MM.1S (cell line): ENCODE measurements at places on chromosomes 7 and 10.

GRCh38 chr7:149883452-149883861 is 9.7 kb downstream of the ATP6V0E2 start:
- no peaks in the 10 kb centered on the region for H3K36me3 ChIP-seq
- H3K27ac ChIP-seq, result no peak overlapping the region
- H3K4me1 ChIP-seq, result no peaks in the 10 kb centered on the region

DNA sequence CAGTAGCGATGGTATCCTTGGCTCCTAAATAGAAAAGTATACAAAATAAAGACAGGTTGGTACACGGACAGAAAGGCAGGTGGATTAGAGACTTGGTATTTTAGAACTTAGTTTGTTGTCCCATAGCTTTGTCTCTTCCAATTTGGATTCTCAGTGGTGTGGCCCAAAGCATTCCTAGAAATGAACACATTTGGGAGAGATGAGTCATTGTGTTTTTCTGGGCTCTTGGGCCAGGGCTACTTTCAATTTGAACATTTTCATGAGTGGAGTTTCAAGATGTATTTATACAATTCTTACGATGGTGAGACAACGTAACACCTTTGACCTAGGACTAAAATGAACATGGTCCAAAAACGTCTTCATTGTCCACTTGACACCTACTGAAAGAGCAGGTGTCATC is 225.1 kb upstream of the YAE1 start:
- no peak overlapping the region for H3K27ac ChIP-seq
- no peaks in the 10 kb centered on the region for H3K4me1 ChIP-seq
- H3K27me3 ChIP-seq, result no peaks in the 10 kb centered on the region
- no peak overlapping the region for H3K4me3 ChIP-seq
- no peaks in the 10 kb centered on the region for H3K36me3 ChIP-seq

DNA sequence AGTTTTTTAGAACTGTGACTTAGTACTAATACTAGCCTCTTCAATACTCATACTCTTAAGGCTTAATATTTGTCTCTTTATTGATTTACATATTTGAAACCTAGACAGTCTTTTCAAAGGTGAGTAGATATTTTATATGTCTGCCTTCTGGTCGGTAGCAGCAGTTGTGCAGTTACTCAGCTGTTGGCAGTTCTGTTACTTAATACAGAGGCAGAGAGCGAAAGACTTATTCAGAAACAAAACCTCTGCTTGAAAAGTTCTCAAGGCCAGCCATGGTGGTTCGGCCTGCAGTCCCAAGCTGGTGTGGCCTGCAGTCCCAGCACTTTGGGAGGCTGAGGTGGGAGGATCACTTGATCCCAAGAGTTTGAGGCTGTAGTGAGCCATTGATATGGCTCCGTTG is 84.2 kb downstream of the AUTS2 start:
- H3K4me3 ChIP-seq, result no peak overlapping the region
- no peak overlapping the region for H3K27ac ChIP-seq
- H3K4me1 ChIP-seq, result no peaks in the 10 kb centered on the region
- no peaks in the 10 kb centered on the region for H3K36me3 ChIP-seq
- no peak for DNase-seq
- no peaks in the 10 kb centered on the region for H3K27me3 ChIP-seq

DNA sequence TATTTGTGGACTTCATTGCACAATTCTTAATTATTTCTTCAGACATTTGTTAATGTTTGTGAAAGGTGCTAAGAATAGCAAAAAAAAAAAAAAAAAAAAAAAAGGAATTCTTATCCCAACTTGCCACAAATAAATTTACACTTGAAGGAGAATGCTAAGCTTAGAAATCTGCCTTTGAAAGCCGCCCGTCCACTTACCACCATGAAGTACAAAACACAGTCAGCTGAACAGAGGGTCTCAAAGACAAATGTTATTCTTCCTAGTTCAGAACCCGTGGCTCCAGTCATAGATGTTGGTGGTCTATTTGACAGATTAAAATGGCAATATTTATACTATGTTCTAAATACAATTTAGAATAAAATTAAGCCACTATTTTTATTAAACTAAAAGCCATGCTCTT is 141.2 kb downstream of the ELAPOR2 start:
- no peak overlapping the region for H3K27ac ChIP-seq
- H3K27me3 ChIP-seq, result no peaks in the 10 kb centered on the region
- no peak overlapping the region for H3K4me3 ChIP-seq
- no peak for DNase-seq

GRCh38 chr7:24328050-24328449 is 44.1 kb downstream of the NPY start:
- no peak overlapping the region for H3K27ac ChIP-seq
- H3K4me3 ChIP-seq, result no peak overlapping the region
- H3K27me3 ChIP-seq, result no peaks in the 10 kb centered on the region
- H3K4me1 ChIP-seq, result no peaks in the 10 kb centered on the region
- no peaks in the 10 kb centered on the region for H3K36me3 ChIP-seq
- no peak for DNase-seq

- no peak for DNase-seq
- no peaks in the 10 kb centered on the region for H3K27me3 ChIP-seq
- H3K4me1 ChIP-seq, result peaks cover 47% of the 10 kb centered on the region
- no peaks in the 10 kb centered on the region for H3K36me3 ChIP-seq
These were observed 21.6 kb upstream of the KLF6 start for GRCh38 chr10:3806603-3807002.

- H3K36me3 ChIP-seq, result no peaks in the 10 kb centered on the region
- H3K27ac ChIP-seq, result no peak overlapping the region
These were observed 50.8 kb upstream of the ABLIM1 start for GRCh38 chr10:114708717-114709335.
